ENCODE measurements at places on chromosomes 1 and 21.

GRCh38 chr1:85360730-85361493 lies 84.5 kb upstream of the BCL10 start:
- no peak for DNase-seq

GRCh38 chr1:205813755-205814058 lies 709 bp upstream of the SLC41A1 start:
- DNase-seq = no peak

DNA sequence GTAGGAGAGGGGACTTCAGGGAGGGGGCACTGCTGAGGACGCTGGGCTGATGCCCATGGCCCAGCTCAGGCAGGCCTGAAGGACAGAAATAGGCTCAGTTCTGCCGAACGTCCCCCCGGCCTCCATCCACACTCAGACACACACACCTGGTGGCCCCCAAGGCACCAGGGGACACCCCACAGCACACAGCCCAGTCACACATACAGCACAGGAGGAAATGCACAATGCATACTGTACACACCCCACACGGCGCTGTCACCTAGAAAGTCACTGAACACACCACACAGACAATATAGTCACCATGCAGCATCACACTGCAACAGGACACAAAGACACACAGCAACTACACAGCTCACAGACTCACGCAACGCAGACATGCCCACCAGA lies 562 bp downstream of the SYTL1 start:
- DNase-seq = no peak

DNA sequence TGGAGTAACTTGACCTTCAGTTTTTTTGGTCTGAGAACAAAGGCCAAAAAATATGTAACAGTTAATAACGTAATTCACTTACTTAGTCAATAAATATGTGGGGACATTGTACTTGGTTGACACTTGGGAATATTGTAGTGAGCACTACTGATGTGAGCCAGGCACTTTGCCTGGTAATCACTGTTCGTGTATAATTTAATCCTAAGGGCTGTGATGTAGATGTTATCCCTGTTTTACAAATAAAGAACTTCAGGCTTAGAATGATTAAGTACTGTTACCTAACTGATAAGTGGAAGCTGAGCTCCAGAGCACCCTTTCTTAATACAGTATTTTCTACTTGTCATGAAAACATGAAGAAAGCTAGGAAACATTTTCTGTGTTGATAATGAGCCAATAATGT lies 28.0 kb downstream of the PTBP2 start:
- DNase-seq = no peak

DNA sequence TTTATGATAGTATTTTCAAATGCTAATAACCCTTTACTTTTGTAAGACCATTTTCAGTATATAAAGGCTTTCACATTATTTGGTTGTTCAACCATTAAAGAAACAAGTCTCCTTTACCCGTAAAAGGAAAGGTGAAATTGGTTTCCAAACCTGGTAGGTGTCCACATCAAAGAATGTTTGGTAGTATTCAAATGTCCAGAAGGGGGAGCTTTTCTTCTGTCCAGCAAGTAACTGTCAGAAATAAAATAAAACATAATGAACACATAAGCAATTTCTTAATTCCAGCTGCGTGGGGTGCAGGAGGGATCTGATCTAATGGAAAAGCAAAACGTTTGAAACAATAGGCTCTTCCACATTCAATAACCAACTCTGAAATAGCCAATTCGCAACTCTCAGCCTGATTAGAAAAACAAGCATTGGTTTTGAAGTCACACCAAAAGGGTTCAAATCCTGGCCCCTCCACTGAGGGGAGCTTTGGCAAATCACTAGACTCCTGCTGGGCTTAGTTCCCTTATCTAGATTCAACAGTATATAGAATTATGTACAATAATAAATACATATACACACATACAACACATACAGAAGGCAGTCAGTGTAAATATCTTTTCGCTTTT lies 11.0 kb downstream of the YIPF1 start:
- peak; percentile 20 for DNase-seq

- no peak for DNase-seq
These were observed 588.0 kb upstream of the BEND5 start for GRCh38 chr1:49364676-49365075.

DNA sequence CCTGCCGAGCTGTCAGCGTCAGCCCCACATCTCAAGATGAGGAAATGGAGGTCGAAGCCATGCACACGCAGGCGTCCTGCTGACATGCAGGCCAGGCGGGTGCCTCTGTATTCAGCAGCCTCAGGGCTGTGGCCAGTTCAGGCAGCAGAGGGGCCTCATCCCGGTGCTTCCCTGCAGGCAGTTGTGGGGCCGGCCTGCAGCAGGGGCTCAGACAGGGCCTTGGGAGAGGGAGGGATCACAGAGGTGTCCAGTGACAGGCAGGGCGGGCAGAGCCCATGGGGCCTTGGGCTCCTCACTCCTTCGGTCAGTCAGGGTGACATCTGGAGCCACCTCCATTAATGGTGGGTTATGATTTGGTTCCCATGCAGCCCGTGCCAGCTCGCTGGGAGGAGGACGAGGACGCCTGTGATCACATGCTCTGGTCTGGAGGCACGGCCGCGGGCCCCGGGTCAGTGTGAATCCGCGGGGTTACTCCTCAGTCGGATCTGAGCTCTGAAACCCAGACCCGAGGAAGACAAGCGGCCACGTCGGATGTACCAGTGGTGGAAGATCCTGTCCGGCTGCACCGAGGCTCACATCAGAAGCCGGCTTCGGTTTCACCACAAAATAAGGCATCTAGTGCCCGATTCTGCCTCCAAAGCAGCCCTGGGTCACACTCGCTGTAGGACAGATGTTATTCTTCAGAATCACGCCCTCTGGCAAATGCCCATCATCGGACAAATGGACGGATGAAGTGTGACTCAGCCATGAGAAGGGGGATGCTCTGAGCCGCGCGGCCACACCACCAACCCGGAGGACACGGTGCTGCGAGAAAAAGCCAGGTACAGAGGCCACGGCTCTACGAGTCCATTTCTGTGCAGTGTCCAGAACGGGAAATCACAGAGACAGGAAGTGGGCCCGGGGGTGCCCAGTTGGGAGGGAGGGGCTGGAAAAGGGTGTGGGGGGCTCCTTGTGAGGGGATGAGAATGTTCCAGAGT lies 33.4 kb downstream of the KRTAP10-1 start:
- no peak for DNase-seq

GRCh38 chr1:232292818-232293217 lies 337.1 kb downstream of the SIPA1L2 start:
- DNase-seq = no peak

- DNase-seq = no peak
These were observed 18.4 kb downstream of the CNIH4 start for GRCh38 chr1:224375059-224375458.

- no peak for DNase-seq
These were observed 43.2 kb downstream of the PRRX1 start for GRCh38 chr1:170707117-170707516.

DNA sequence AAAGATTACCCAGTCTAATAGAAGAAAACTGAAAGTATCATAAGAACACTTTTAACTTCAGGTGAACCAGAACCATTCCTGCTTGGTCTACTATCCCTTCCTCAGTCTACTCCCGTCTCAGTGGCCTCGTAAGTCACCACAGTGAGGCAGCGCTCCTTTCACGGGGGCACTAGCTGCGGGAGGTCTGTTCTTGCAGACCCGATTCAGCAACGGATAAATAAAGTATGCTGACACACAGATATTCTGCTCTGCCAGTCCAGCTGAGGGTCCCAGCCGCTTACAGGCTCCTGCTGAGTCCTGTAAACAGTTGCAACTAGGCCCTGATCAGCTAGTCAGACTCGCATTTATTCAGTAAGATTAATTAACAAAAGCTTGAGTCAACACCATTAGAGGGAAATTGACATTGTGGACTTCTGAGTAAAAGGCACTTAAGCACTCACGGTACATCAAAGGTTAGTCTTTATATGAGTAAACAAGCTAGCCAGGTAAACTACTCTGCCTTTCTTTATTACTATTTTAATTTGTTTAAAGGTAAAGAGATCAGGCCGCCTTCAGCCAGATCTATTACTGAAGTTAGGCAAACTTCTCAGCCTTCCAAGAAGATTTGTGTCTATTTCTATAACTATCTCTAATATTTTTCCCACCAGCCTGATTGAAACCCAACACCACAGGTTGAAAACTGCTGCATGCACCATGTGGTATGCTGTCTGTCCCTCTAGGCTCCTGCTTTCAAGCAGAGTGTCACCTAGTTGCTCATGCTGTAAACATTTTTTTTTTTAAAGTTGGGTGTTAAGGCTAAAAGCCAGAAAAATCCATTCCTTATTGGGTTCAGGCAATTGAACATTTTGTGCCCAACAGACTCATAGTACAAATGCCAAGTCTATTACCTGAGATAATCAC lies 87.7 kb downstream of the INTS7 start:
- no peak for DNase-seq

- no peak for DNase-seq
These were observed 21.2 kb downstream of the MCM3AP start for GRCh38 chr21:46264046-46264689.

DNA sequence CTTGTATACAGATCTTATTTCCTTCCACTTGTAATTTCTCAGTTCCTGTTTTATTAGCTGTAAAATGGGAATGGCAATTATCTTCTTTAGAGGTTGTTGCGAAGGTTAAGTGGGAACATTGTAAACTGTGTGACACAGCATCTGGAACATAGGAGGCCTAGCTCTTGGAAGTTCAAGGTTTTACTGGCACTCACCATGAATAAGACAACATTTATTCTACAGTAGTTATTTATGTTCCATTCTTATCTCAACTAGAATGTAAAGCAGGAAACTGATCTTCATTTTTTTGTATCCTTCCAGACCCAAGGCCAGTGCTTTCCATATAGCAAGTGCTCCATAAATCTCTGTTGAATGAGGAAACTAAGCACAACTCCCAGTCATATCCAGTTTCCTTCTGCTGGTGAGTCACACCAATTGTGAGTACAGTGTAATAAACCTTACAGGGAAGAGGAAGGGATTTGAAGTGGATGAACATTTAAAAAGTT lies 1.4 kb downstream of the BCL10 start:
- DNase-seq = no peak

DNA sequence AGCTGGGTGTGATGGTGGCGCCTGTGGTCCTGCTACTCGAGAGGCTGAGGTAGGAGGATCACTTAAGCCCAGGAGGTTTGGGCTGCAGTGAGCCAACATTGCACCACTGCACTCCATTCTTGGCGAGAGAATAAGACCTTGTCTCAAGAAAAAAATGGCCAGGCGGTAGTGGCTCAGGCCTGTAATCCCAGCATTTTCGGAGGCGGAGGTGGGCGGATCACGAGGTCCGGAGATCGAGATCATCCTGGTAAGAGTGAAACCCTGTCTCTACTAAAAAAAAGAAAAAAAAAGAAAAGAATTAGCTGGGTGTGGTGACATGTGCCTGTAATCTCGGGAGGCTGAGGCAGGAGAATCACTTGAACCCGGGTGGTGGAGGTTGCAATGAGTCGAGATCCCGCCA lies 11.3 kb downstream of the ATAD3B start:
- no peak for DNase-seq

DNA sequence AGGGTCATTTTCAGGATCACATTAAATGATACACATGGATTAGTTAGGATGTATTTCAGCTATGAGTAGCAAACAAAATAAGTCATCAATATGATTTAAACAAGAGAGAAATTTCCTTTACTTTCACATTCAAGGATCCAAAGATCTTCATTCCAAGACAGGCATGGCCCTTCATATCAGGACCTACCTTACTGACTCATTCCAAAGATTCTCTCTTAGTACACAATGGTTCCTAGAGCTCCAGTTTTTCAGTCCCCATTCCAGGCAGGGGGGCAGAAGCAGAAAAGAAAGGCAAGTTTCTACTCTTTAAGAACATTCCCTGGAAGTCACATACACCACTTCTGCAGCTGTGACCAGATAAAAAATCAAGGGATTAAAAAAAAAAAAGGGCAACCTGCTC lies 23.7 kb downstream of the RGS2 start:
- DNase-seq = no peak
